Renal cortical epithelial cell (primary cell): ENCODE measurements at places on chromosomes 7 and 10.
A peak's percentile ranks its signal among the peaks of the same experiment; 100 is the strongest.

DNA sequence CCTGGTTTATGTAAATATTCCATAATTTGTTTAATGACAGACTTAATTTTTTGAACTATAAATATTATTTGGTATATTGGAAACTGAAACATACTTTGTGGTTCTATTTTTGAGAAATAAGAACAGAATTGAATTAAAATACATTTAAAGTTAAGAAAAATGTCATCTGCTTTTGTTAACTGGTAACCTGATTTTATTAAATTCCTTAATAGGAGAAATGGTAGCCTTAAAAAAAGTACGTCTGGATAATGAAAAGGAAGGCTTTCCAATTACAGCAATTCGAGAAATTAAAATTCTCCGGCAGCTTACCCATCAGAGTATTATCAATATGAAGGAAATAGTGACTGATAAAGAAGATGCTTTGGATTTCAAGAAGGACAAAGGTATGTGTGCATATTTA, 51.6 kb downstream of the CDK13 start:
- no peak for DNase-seq

DNA sequence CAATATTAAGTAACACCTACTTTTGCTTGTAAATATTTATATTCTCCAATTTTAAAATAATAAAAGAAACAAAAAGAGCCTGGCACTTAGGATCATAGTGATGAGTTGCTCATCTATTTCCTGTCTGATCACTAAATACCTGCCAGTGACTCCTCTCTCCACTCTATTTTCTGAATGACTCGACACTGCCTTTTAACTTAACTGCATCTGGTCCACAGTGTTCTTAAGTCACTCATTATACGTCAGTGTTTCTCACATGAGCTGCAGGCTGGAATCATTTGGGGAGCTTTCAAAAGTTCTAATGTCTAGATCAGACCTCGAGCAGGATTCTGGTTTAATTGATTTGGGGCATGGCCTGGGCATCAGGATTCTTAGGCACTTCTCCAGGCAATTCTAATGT, 78.0 kb upstream of the AGBL3 start:
- no peak for DNase-seq

GRCh38 chr10:6383096-6383812, 180.5 kb downstream of the PFKFB3 start:
- DNase-seq = peak; percentile 69

DNA sequence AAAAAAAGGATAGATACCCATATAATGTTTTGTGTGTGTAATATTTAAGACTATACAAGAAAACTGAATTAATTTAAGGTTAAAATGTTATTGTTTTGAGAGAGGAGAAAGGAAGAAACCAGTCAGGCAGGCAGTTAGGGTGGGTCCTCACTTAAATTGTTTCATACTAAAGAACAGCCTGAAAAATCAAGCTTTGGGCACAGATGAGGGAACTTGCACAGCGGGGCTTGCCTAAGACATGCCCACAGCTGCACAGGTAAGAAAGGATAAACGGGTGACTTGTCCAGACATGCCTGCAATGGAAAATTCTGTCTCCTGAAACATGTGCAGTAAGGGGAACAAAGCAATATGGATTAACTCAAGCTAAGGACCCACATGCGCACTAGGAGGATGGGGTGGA, 158.4 kb downstream of the BBS9 start:
- no peak for DNase-seq
